ENCODE measurements at places on chromosomes 1 and 21.

- no peak for DNase-seq
Measured at GRCh38 chr1:43273708-43274107, 3.9 kb downstream of the TMEM125 start.

DNA sequence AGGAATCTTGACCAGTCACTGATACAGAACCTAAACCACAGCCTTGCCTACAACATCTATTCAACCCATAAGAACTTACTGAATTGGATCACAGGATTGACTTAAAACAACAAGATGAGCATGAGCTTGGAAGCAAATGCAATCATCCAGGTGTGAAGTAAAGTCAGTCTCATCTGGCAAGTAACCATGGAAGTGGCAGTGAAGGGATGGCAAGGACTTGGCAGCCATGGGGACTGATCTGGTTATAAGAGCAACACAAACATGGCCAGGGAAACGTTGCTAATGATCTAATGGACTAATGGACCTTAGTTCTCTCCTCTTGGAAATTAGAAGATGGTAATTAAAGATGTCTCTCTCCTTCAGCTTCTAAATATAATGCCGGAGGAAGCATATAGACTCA lies 133.1 kb downstream of the VAV3 start:
- no peak for DNase-seq

GRCh38 chr1:202122639-202123335 lies at the start of gene GPR37L1:
GPR37L1 (plus strand) TSS chr1:202122917; CDS start chr1:202122964, 47 bp downstream.
- DNase-seq, result no peak

GRCh38 chr1:93219443-93219842 lies 38.9 kb downstream of the CCDC18 start:
- peak; percentile 1 for DNase-seq

GRCh38 chr21:14736162-14736561 lies 190.0 kb upstream of the SAMSN1 start:
- no peak for DNase-seq

DNA sequence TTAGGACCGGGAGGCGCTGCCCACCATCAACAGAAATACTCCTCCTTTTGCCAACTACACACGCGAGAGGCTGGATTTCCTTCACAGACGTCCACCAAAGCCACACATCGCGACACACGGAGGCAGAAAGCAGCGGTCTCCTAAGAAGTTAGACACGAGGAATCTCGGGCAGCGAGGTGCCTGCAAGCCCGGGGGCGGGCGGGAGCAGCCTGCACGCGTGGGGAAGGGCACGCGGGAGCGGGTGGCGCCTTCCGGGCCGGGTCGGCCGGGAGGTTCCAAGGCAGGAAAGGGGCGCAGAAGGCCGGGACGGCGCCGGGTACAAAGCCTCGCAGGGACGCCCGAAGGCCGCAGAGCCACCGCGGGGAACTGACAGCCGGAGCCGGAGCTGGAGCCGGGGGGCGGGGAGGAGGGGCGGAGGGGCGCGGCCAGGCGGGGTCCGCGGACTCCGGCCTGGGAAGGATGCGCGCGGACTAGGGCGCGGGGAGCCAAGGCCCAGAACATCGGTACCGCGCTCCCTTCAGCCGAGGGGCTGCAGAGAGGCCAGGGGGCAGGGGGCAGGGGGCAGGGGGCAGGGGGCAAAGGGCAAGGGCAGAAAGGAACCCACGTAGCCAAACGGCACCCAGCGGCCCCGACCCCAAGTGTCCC lies 722 bp downstream of the NPHP4 start:
- no peak for DNase-seq

DNA sequence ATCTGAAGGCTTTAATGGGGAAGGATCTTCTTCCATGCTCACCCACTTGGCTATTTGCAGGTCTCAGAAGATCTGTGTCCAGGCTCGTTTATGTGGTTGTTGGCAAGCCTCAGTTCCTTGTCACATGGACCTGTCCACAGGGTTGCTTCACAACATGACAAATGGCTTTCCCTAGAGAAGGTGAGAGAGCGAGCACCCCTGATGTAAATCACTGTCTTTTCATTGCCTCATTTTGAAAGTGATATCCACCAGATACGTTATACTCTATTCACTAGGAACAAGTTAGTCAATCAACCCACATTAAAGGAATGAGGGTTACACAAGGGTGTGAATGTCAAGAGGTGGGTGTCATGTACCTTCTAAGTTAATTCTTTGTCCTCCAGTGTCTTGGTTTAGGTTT lies 433.3 kb downstream of the RPS6KC1 start:
- no peak for DNase-seq

DNA sequence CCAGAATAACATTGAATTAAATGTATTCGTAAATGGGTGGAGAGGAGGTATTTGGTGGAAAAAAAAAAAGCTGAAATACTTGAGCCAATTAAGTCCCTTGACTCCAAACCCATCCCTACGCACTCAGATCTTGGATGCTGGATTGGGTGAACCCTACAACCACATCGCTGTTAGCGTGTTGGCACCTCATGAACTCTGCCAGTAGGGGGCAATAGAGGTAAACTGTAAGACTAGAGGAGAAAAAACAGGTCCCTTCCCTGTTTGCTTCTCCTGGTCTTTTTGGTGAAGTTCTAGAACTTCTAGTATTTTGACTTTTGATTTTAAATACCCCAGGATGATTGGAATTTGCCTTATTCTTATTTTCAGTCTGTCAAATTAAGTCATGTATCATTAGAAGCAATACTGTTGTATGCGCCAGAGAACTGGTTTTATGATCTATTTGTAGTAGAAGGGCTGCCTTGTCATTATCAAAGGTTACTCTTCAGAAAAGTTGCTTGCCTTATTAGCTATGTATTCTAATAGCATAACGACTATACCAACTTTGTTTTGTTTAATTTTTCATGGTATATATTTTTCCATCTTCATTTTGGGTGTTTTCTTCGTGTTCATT lies 1.9 kb upstream of the OR13G1 start:
- DNase-seq, result peak; percentile 7

- DNase-seq, result no peak
Measured at GRCh38 chr1:21882721-21883415, 54.2 kb downstream of the HSPG2 start.

DNA sequence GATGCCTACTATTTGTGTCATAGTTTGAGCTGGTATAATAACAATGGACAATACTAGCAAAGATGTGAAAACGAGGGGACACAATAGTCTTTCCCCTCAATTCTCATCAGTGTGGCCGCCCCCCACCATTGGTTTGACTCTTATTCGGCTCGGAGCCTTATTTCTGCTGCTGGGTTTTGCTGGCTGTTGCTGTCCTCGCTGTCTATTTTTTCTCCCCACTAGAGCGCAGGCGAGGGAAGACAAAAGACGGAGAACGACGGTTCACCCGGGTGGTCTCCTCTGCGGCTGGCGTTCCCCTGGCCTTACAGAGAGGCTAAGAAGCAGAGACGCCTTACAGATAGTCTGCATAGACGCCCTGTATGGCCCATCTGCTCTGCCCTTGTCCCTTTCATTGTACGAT lies 19.4 kb downstream of the CLIC6 start:
- DNase-seq, result no peak

DNA sequence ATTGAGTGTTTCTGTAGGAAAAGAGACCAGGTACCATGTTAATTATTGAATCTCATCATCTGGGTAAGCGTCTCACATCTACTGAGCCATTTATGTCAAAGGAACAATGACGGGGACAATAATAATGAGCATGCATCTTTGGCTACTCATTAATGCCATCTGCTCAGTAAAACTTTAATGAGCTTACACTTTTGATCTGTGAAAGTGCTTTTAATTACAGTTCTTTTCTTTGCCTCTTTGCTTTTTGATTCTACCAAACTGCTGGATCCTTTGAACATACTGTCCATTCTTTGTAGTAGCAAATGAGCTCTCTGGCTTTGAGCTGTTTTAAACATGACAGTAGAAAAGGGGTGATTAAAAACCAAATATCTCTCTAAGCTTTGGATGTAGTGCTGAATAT lies 181.2 kb upstream of the IVNS1ABP start:
- DNase-seq, result no peak

DNA sequence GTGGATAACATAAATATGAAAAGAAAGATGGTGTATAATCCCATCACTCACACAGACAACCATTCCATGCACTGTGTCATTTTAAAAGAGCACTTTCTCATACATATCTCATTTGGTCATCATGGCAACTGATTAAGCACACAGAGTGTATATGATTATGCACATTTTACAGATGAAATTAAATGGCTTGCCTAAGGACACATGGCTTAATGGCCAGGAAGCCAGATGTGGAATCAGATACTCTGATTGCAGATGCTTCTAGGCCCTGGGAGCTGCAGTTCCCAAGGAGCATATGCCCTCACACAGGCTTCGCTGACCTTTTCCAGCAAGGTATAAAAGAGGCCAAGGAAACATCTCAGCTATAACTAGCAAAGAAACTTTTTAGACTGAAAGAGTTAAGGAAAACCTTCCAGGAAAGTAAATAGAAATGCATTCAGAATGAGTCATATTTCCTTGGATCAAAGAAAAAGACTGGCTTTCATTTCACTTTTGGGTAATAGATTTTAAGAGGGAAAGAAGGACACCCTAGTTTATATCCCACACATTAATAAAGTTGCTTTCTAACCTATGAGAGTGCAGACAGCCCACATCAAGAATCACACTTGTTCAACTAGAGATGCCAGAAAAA lies 19.6 kb upstream of the FAM89A start:
- DNase-seq, result peak; percentile 28

DNA sequence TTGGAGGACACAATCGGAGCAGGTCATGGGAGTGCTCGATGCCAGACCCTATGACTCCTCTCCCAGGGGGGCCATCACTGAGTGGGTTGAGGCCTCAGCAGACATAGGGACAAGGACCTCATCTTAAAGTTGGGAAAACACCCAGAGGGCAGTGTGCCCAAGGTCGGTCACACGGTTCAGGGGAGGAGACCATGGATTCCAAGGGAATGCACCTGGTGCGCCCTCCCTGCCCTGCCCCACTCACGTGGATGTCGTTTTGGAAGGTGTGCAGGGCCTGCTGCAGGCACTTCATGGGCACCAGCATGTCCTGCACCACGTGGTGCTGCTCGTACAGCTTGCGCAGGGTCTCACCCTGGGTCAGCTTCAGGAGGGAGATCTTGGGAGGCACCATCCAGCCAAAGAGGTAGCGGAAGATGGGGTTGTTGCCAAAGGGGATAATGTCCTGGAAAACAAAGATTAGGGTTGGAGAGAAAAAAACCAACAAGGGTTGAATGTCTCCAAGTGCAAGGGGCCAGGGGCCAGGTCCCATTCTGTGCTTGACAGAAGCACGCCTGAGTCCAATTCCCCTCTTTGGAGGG lies 33.1 kb downstream of the DHCR24 start:
- DNase-seq, result no peak

DNA sequence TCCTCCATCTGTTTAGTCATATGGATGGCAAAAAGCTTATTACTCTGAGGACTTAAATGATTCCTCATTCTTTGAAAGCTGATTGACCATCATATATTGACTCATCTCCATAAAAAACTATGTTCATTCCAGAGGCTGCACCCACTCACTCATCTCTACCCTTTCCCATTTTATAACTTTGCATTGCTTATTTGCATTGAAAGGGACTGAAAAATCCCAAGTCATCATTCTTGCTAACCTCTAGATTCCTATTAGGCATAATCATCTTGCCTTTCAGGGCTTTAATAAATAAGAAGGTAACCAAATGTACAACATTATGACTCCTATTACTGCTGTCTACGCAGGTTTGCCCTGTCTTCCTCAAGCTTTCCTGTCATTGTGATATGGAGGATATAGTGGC lies 1180.3 kb upstream of the B3GALT2 start:
- peak; percentile 75 for DNase-seq
